ENCODE measurements at places on chromosomes 3 and 15.

DNA sequence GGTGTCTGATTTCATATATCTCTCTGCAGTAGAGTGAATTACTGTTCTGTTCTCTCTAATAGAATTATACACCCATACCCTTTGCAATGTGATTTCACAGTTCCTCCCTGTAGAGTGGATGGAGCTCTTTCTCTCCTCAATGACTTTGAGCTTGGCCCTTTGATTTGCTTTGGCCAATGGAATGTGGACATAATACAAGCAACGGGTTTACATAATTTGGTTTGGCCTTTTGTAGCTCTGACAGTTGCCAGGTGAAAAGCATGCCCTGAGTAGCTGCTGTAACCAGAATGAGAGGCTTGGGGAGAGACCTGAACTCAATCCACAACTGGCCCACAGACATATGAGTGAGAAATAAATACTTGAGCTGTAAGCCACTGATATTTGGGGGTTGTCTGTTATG lies 32.1 kb downstream of the ZDHHC23 start:
- DNase-seq: no peak

GRCh38 chr15:49215768-49216739 lies 46.0 kb downstream of the GALK2 start:
- no peak for DNase-seq

GRCh38 chr3:58864480-58864879 lies 185.3 kb downstream of the CFAP20DC start:
- no peak for DNase-seq

GRCh38 chr3:8839607-8840325 lies 70.4 kb upstream of the OXTR start:
- DNase-seq: no peak

DNA sequence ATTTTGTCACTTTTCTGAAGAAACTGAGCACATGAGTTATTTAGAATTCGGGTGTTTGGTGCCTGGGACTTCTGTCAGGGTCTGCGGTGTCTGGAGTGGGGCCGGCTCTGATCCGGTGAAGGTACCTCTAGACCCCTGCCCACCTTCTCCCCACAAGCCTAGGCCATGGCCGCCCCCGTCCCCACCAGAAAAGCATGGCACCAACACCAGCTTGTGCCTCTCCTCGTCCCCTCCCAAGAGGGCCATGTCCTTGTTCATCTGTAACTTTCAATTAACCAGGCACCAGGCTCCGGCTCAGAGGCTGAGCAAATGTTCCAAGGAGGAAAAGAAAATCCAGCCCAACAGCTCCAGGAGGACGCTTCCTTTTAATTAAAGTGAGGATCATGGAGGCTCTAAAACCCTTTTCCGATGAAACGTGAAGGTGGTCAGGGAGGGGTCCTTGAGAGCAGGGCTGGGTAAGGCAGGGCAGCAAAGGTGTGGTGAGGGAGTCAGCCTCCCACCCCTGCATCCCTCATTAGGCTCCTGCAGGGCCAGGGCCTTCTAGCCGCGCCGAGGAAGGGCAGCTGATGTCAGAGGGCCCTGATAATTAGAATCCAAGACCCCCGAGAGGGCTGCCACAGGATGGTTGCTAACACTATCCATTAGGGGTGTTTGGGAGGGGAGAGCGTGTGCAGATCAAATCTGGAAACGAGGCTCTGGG lies 62.3 kb downstream of the SLC6A1 start:
- no peak for DNase-seq

DNA sequence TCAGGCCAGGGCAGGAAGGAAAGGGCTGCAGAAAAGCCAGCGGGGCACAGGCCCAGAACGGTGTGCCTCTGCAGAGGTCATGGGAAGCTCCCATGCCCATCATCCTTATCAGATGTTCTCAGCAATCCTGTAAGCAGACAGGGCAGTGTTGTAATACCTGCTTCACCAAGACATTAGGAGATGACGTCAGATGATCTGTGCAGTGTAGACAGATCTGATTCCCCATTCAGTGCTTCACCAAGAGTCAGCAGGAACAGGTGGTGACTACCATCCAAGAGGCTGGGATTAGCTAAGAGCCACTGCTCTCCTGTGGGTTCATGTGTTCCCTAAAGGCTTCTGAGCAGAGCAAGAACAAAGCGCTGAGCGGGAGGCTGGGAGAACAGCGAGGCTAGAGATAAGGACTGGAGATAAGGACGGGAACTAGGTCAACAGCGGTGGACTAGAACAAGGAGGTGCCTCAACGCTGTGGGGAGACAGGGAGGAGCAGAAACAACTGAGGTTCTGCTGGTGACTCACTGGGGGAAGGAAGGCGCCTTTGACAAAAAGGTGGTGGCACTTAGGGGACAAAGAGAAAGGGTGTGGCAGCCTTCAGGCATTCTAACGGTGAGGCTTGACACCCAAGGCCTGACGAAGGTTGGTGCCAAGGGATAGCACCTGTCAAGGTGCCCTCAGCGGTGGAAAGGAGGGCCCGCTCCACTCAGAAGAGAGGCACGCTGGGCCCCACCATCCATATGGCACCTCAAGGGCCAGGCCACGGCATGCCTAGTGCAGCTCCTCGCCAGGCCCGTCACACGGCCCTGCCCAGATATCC lies 28.4 kb downstream of the CCDC12 start:
- peak; percentile 80 for DNase-seq

- DNase-seq: no peak
Measured at GRCh38 chr15:58282060-58282708, 144.0 kb downstream of the AQP9 start.

DNA sequence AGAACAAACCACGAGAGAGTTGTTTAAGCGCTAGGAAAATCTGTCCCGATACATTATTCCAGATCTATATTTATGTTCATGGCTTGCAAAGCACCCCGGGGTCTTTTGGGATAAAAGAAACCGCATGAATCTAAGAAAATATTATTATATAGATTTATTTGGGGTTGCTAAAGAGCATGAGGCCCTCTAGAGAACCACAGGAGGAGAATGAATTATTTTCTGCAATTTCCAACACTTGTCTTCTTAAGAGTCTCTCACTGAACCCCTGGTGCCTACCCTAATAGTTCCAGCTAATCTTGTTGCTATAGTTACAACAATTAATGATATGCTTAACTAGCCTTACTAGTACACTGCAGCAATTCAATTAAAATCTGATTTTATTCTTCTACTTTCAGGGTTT lies 79.6 kb downstream of the ARRDC4 start:
- DNase-seq: no peak

DNA sequence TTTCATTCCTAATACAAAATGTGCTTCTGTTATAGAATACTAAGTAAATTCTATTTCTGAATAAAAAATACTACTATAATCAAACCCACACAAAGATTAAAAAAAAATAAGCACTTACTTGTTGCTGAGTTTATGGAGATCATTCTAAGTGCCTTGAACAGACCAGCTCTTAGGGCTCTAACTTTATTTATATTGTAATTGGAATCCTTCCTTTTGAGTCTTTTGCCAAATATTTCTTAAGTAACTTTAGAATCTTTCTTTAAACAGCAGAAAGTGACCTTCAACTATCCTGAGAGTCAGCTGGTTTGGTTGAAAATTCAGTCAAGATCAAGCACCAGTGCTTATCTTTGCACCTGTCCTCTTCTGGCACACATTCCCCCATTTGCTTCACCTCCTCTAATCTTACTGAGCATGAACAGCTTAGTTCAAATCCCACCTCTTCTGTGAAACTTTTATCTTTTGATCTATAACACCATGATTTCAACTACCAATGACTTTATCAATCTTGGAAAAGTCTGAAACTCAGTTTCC lies 149.3 kb downstream of the VPS13C start:
- no peak for DNase-seq

DNA sequence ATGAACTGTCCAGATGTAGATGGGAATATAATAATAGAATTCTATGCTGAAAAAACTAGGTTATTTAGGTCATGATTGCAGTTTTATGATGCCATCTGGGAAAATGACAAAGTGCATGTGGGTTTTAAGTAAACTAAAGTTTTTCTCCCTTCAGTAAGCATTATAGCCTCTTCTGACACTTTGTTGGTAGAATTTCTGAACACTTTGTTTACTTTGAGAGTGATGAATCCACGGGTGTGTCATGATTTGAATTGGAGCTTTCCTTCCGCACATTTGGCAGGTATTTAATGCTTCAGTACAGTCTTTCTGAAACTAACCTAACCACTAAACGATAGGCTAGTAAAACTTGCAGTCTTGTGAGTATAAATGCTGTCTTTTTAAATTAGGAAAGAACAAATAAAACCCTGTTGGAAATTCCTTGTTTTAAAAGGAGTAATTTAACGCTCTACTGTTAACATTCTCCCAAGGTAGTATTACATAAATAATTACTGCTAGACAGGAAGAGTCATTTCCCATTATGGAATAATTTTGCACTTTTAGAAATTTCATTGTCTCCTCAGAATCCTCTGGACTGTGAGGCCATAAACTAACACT lies 7.0 kb downstream of the FILIP1L start:
- no peak for DNase-seq

- no peak for DNase-seq
Measured at GRCh38 chr15:77112838-77113504, 42.1 kb upstream of the TSPAN3 start.

- no peak for DNase-seq
Measured at GRCh38 chr3:151839313-151839631, 25.4 kb downstream of the AADAC start.

GRCh38 chr15:94346282-94346681 lies 114.9 kb downstream of the MCTP2 start:
- DNase-seq: no peak

DNA sequence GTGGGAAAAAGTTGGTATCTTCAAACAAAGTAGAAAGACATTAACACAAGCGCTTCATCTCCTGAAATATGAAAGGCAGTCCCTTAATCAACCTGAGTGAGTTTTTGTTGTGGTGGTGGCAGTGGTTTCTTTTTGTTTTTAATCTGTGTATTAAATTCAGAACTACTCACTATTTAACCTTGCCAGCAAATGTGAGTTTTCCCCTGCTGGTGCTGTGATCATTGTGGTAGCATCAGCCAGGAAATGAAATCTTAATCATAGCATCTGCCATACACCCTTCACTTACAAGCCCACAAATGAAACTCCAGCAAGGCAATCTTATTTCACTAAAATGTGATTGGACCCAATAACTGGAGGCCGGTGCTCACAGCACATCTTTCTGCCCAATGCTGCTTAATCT lies 229.7 kb downstream of the SHOX2 start:
- DNase-seq: no peak

DNA sequence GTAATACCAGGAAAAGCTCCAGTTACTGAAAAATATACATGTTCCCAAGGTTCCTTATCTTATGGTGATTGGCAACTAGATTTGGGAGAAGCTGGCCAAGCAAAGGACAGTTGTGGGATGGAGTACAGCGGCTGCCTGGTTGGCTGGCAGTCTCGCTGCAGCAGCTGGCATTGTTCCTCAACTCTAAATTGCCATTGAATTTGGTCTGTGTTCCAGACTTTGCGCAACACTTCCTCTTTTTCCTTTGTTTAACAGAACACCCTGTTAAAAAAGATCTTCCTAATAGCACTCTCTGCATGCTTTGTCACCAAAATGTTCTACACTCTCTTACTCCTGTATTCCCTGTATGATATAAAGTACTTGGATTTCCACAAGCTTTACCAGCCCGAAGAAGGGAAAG lies 420.6 kb upstream of the RBMS3 start:
- no peak for DNase-seq

GRCh38 chr3:96900031-96900430 lies 85.6 kb downstream of the EPHA6 start:
- no peak for DNase-seq

DNA sequence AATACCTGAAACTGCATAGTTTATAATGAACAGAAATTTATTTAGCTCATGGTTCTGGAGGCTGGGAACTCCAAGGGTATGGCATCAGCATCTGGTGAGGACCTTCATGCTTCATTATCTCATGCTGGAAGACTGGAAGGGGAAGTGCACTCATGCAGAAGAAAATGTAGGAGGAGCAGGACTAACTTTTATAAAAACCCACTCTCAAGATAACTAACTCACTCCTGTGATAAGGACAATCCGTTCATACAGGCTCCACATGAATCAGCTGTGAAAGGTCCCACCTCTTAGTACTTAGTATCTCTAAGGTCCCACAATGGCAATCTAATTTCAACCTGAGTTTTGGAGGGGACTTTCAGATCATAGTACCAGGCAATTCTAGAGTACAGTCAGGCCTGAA lies 33.6 kb upstream of the APH1B start:
- no peak for DNase-seq

- no peak for DNase-seq
Measured at GRCh38 chr3:101862416-101863165, 13.3 kb downstream of the NFKBIZ start.

GRCh38 chr3:35944926-35945710 lies 305.8 kb downstream of the ARPP21 start:
- DNase-seq: no peak

DNA sequence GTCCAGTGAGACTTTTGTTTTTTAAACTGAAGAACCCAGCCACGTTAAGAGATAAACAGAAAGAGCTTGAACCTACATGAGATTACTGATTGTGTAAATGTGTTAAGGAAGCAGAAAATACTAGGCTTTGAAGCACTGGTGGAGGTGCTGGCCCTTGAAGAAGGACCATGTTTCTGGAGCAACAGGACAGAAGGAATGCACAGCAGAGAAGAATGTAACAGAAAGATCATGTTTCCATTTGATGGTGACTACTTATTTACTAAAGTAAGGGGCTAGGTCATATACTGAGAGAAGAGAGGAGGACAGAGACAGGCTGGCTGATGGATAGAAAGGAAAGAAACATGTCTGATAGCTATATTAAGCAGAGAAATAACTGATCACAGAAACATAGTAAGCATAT lies 88.8 kb downstream of the CLASP2 start:
- no peak for DNase-seq

DNA sequence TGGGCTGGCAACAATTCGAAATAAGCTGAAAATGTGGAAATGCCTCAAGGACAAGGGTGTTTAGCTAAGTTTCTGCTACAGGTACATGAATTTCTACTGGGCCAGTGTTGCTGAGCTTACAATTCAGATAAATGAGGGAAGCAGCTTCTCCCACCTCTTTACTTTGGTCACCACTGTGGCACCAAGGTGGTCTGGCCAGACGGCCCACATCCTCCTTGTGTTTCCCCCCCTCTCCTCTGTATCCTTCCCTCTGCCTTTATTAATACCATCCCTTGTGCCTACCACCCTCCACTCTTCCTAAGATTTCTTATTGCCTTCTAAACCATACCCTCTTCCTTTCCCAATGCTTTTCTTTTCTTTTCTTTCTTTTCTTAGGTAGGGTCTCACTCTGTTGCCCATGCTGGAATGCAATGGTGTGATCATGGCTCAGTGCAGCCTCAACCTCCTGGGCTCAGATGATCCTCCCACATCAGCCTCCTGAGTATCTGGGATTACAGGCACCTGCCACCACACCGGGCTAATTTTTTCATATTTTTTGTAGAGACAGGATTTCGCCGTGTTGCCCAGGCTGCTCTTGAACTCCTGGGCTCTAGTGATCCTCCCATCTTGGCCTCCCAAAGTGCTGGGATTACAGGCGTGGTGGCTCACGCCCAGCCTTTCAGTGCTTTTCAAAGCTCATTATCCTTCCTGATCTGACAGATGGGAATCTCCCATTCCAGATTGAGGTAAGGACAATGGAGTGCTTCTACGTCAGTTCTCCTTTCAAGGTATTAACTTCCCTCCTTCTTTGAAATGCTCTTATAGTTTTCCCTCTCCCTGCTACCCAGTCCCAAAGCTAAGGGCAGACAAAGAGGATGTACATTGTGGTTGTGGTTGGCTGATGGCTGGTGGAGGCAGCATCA lies 14.8 kb downstream of the ANXA2 start:
- DNase-seq: no peak

All from CD4-positive, alpha-beta T cell treated with Interleukin-15 for 1 hour (primary cell).